ENCODE measurements at places on chromosomes 2 and 18. TPM values are rescaled to one million over a fixed set of nuclear protein-coding genes. Genes with fewer than 3 reads are reported as not detected.
A peak's percentile ranks its signal among the peaks of the same experiment; 100 is the strongest.

The BMP10 gene
- not detected for polyA plus RNA-seq

The REG1B gene
- not detected for polyA plus RNA-seq

The PMAIP1 gene
- polyA plus RNA-seq = 7.3 TPM

The COL4A3 gene
- polyA plus RNA-seq = not detected

The AGXT gene
- not detected for polyA plus RNA-seq

The SPATA3 gene
- polyA plus RNA-seq = not detected

The TMEM169 gene
- polyA plus RNA-seq = not detected

The GKN1 gene
- not detected for polyA plus RNA-seq

The SPP2 gene
- not detected for polyA plus RNA-seq

The CENPA gene
- polyA plus RNA-seq = 18.6 TPM

GRCh38 chr2:40213071-40213470 is 238.8 kb downstream of the SLC8A1 start:
- no peaks in the 10 kb centered on the region for H3K4me1 ChIP-seq
- H3K27me3 ChIP-seq = no peaks in the 10 kb centered on the region
- H3K36me3 ChIP-seq = no peaks in the 10 kb centered on the region
- DNase-seq = peak; percentile 22
- H3K27ac ChIP-seq = no peak overlapping the region

- no peak for DNase-seq
- H3K36me3 ChIP-seq = no peaks in the 10 kb centered on the region
- no peaks in the 10 kb centered on the region for H3K4me1 ChIP-seq
- no peaks in the 10 kb centered on the region for H3K27me3 ChIP-seq
- no peak overlapping the region for H3K27ac ChIP-seq
These were observed 1672.4 kb upstream of the LRRTM1 start for GRCh38 chr2:81976998-81977397.

- H3K4me1 ChIP-seq = peaks cover 41% of the 10 kb centered on the region
- H3K27me3 ChIP-seq = no peaks in the 10 kb centered on the region
- H3K4me3 ChIP-seq = peak overlapping the region; percentile 98
- H3K36me3 ChIP-seq = peaks cover 6% of the 10 kb centered on the region
- H3K27ac ChIP-seq = peak overlapping the region; percentile 83
- peak; percentile 56 for DNase-seq
These were observed 1.2 kb downstream of the MYL12A start for GRCh38 chr18:3248658-3249359.

DNA sequence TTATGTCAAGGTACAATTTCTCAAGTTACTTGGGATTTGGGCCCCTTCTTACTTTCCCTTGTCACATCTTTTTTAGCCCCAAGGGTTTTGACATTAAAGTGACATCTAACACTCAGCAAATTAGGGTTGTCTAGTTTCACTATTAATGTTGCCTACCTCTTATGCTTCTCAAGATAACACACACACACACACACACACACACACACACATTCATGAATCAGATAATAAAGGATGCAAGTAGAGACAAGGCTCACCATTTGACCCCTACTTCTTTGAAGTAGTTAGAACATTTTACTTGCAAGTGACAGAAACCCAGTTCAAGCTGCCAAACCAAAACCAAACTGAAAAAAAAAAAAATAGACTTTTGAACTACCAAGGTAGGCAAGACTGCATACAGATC is 138.8 kb downstream of the TRIB2 start:
- no peaks in the 10 kb centered on the region for H3K27me3 ChIP-seq
- H3K4me3 ChIP-seq = no peak overlapping the region
- DNase-seq = no peak
- H3K36me3 ChIP-seq = no peaks in the 10 kb centered on the region

DNA sequence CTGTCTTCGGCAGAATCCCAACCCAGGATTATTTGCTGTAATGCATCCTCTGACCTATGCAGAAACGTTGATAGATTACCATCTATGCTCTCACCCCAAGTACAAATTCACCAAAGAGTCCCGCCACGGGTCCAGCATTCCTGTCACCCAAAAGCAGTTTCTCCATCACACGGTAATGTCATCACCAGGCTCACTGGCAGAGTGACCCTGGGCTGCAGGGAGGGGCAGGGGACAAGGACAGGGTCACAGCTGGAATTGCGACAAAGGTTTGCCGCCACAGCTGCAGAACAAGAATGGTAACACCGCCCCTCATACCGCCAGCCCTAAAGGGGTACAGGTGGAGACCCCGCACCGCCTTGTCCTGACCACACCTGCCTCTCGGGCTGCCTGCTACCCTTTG is 40.8 kb upstream of the TMEM177 start:
- H3K4me3 ChIP-seq = no peak overlapping the region
- no peaks in the 10 kb centered on the region for H3K36me3 ChIP-seq
- H3K27me3 ChIP-seq = peaks cover 5% of the 10 kb centered on the region
- H3K27ac ChIP-seq = no peak overlapping the region
- DNase-seq = no peak

DNA sequence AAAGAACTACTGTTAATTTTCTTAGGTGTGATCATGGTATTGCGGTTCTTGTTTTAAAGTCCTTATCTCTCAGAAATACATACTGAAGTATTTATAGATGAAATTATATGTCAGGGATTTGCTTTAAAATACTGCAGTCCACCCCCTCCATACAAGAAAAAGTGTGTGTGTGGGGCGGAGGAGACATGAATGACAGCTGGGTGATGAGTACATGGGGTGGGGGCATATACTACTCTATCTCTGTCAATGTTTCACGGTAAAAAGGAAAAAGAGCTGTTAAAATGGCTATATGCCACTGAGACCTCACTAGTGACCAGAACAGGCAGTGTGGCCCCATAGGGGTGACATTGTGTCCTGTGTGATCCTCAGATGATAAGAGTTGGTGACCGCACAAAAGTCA is 54.1 kb downstream of the SPRED2 start:
- H3K36me3 ChIP-seq = no peaks in the 10 kb centered on the region
- peaks cover 56% of the 10 kb centered on the region for H3K27me3 ChIP-seq
- no peak for DNase-seq

DNA sequence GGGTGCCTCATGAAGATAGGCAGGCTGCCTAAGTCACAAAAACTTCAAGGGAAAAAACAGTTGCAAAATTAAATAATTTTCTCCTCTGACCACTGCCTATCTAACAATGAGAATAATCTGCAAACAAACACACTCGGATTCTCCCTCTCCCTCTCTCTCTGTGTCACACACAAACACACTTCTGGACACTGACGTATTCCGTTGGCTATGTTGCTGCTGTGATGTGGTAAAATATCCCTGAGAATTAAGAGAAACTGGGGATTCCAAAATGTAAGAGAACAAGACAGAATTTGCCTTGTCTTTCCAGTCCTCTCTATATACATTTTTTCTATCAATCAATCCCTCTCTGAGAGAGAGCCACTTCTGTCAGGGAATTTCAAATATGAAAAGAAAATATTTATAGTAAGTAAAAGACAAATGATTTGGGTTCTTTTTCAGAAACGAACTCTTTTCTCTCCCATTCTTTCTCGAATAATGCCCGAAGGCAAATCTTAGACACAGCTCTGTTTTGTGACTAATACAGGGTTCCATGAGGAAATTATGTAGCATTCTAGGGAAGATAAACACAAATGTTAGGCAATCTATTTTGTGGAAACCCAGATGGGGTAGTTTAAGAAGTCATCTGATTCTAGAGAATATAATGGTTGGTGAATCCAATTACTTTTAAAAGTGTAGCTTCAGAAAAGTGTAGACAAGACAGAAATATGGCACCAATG is 310.3 kb upstream of the CYP26B1 start:
- no peak for DNase-seq
- H3K27me3 ChIP-seq = no peaks in the 10 kb centered on the region
- H3K4me1 ChIP-seq = no peaks in the 10 kb centered on the region
- H3K36me3 ChIP-seq = no peaks in the 10 kb centered on the region
- no peak overlapping the region for H3K27ac ChIP-seq

DNA sequence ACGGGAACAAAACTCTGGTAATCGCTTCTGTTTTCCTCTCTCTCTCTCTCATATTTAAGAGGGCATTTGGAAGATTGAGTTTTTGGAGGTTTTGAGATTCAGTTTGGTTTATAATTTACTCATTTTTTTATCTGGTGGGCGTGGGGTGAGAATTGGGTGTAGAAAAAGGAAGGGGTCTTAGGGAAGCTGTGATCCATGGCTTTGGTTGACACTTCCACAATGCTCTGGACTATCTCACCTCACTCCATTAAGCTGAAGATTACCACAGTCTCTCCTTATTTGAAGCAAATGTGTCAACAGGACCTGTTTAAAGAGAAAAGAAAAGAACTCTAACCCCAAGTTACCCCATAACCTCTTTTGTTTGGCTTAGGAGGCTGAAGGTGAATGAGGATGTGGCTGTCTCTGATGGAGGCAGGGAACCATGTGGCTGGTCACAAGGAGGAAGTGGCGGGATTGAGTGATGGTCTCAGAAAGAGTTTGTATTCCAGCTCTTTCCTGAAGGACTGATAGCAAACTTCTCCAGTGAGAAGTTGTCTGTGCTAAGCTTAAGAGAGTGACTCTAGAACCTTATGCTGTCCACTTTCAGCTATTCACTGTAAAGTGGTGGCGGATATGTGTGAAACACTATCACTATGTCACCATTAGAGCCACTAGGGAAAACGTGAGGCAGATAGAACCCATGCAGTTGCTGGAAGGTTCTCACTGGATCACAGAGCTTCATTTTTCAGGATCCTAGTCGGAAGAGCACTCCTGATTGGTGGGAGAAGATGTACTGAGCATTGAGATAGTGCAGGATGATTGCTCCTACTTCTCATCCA is 934 bp downstream of the ZNF804A start:
- DNase-seq = peak; percentile 33
- peaks cover 34% of the 10 kb centered on the region for H3K27me3 ChIP-seq
- H3K36me3 ChIP-seq = no peaks in the 10 kb centered on the region
- H3K4me3 ChIP-seq = peak overlapping the region; percentile 58
- H3K27ac ChIP-seq = no peak overlapping the region
- peaks cover 12% of the 10 kb centered on the region for H3K4me1 ChIP-seq

DNA sequence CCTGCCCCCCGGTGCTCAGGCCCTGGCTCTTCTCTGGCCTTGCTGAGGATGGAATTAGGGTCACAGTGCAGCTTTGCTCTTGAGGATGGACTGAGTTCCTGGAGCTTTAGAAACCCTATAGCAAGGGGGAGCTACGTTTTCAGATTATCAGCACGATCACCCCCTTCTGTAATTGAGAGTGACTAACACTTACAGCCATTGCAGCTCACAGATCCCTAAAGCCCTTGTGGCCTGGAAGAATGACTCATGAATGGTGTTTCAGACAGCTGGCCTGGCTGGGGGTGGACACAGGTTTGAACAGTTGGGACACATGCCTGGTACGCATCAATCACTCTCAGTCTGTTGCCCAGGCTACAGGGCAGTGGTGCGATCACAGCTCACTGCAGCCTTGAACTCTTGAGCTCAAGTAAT is 79.7 kb upstream of the IGFBP5 start:
- no peak overlapping the region for H3K4me3 ChIP-seq
- H3K4me1 ChIP-seq = no peaks in the 10 kb centered on the region
- no peak overlapping the region for H3K27ac ChIP-seq
- no peaks in the 10 kb centered on the region for H3K36me3 ChIP-seq

- H3K36me3 ChIP-seq = no peaks in the 10 kb centered on the region
- H3K27me3 ChIP-seq = peaks cover 43% of the 10 kb centered on the region
- H3K4me3 ChIP-seq = no peak within 1 kb of the TSS
- no peak for DNase-seq
- no peak within 1 kb of the TSS for H3K27ac ChIP-seq
- H3K4me1 ChIP-seq = no peaks in the 10 kb centered on the region
These were observed at the start of gene PTH2R for GRCh38 chr2:208406474-208407451. Gene PTH2R (plus strand): TSS chr2:208406792. CDS start chr2:208407044, 252 bp downstream.

GRCh38 chr18:29726646-29727045 is 1315.9 kb downstream of the DSC3 start:
- H3K27me3 ChIP-seq = no peaks in the 10 kb centered on the region
- no peak for DNase-seq
- H3K27ac ChIP-seq = no peak overlapping the region
- H3K4me1 ChIP-seq = no peaks in the 10 kb centered on the region
- H3K4me3 ChIP-seq = no peak overlapping the region
- H3K36me3 ChIP-seq = no peaks in the 10 kb centered on the region

DNA sequence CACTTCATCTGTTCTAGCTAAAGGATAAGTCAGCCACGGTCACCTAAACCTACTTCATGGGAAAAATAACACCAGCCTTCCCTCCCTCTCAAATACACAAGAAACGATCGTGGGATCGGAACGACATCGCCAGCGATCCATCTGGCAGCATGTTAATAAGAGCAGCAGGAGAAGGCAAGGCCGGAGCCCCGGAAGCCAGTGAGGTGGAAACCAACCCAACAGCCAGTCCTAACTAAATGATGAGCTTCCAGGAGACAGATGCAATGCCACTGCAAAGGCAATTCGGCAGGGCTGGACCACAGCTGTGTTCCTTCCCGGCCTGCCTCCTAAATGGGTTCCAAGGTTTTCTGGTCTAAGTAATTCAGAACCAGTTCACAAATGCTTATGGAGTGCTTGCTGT is 117.5 kb downstream of the TMEM163 start:
- no peaks in the 10 kb centered on the region for H3K36me3 ChIP-seq
- no peaks in the 10 kb centered on the region for H3K4me1 ChIP-seq
- H3K4me3 ChIP-seq = no peak overlapping the region
- DNase-seq = no peak

- H3K27ac ChIP-seq = peak overlapping the region; percentile 10
- H3K36me3 ChIP-seq = peaks cover under 1% of the 10 kb centered on the region
- H3K4me1 ChIP-seq = peaks cover 25% of the 10 kb centered on the region
These were observed 4.3 kb downstream of the SRBD1 start for GRCh38 chr2:45606796-45607195.

DNA sequence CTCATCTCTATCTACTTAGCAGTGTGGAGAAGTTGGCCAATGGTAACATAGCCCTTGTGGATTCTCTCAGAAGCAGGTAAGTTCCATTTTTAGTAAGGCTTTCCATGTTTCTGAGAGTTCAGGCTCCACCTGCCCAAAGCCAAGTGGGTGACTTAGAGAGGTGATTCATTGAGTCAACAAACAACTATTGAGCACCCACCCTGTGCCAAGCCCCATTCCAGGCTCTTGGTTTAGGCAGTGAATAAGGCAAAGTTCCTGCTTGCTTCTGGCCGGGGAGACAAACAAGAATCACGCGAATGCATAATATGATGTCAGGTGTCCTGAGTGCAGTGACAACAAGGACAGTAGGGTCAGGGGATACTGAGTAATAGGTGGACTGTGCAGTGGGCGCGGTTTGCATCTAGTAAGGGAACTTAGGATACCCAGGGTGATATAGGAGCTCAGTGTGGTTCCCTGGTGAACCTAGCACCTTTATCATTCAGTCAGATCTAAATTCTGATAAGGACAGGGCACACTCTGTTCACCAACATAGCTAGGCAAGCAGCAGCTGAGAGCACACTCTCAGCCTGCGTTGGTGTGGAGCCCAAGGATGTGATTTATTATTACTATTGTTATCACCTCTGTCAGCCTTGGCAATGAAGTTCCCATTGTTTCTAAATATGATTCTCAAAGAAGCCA is 31.7 kb upstream of the KCTD1 start:
- H3K27ac ChIP-seq = no peak overlapping the region
- no peaks in the 10 kb centered on the region for H3K4me1 ChIP-seq
- no peaks in the 10 kb centered on the region for H3K36me3 ChIP-seq
- peaks cover 17% of the 10 kb centered on the region for H3K27me3 ChIP-seq
- no peak overlapping the region for H3K4me3 ChIP-seq

GRCh38 chr18:2569338-2570207 is 1.7 kb downstream of the METTL4 start:
- H3K27ac ChIP-seq = no peak overlapping the region
- H3K27me3 ChIP-seq = no peaks in the 10 kb centered on the region
- H3K36me3 ChIP-seq = peaks cover 2% of the 10 kb centered on the region
- DNase-seq = no peak
- no peak overlapping the region for H3K4me3 ChIP-seq

Data from endothelial cell of umbilical vein (primary cell).